ENCODE measurements at places on chromosomes 7 and 10.

GRCh38 chr7:70761711-70762328 lies 370.1 kb upstream of the GALNT17 start:
- DNase-seq: no peak

DNA sequence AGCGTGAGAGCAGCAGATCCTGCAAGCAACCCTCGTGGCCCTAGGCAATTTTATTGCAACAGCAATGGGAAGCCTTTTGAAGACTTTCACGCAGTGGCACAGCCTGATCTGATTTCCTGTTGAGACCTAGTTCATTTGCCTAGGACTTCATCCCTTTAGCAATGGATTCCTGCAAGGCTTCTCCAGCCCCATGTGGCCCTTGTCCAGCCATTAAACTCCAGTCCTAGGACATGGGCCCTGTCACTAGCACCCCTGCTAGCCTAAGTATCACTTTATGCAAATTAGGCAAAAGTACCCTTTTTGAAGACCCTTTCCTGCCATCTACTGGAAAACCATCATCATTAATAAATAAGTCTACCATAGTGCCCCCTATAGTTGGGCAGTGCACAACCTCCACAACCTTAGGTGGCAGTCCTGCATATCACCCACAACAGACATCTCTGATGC lies 379.4 kb downstream of the GALNT17 start:
- no peak for DNase-seq

- no peak for DNase-seq
Observed at GRCh38 chr10:79097021-79097872, 28.5 kb downstream of the ZMIZ1 start.

DNA sequence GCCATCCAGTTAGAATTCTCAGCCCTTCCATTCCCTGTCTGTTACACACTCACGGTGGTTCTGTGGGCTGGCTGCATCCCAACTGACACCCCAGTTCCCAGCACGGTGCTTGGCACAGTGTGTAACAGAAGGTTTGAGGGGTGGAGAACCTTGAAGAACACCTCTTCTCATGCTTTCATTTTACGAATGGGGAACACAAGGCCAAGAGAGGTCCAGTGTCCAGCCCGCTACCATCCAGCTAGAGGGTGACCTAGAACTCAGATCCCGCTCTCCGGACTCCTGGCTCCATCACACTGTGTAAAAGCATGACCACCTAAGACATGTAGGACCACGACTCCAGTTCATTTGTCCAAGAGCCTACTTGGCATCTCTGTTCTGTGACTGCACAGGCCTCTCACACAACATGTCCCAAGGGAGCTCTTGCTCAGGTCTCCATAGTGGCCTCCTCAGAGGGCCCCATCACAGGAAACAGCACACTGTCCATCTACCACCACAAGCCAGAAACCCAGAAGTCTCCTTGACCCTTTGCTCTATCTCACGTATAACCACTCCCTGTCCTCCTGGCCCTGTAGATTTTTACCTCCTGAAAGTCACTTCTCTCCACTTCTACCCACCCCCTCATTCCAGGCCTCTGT lies 2.8 kb upstream of the CDH23 start:
- DNase-seq: no peak

GRCh38 chr7:54860003-54860775 lies 101.2 kb upstream of the SEC61G start:
- no peak for DNase-seq

DNA sequence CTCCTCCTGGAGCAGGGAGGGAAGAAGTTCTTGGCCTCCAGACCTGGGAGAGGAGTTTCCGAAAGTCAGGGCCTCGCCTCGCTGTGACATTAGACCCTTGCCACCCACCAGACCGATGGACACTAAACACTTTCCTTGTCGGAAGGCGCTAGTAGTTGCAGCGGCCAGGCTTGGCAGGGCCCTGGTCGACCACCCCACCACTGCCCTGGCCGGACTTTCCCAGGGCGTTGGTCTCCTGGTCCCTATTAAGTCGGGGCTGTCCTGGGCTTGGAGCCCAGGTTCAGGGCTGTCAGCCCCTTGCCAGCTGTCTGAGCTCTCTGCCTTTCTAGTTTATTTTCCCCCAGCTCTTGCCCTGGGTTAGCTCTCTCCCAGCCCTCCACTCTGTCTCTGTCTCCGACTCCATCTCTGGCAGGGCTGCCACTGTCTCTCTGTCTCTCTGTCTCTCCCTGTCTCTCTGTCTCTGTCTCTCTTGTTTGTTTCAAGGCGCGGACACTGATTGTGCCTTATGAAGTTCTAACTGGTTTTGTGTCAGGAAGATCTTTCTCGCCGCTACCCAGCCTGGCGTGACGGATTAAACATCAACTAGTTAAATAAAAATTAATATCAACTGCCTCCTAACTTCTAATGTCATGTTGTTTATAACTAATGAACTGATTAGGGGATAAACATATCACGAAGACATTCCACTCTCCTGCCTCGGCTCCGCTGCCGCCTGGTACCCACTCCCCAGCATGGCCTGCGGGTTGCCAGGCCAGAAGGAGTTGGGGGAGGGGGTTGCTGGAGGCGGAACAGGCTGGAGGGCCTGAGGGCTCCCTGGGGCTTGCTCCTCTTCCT lies 13.8 kb upstream of the PAX2 start:
- DNase-seq: no peak

DNA sequence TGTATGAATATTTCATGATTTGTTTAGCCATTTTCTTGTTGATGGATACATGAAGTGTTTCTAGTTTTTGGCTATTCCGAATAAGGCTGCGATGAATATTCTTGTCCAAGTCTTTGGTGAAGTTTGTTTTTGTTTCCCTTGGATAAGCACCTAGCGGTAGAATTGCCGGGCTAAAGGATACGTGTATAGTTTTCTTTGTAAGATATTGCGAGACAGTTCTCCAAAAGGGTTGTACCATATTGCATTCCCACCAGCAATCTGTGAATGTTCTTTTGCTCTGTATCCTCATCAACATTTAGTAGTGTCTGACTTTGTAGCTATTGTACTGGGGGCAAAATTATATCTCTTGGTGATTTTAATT lies 142.6 kb downstream of the DOCK1 start:
- DNase-seq: no peak

Measured in muscle of back (tissue), 13 donors.